ENCODE measurements at places on chromosomes 13 and 19.

GRCh38 chr19:2054763-2055162 is 3.7 kb upstream of the MKNK2 start:
- no peak for DNase-seq

DNA sequence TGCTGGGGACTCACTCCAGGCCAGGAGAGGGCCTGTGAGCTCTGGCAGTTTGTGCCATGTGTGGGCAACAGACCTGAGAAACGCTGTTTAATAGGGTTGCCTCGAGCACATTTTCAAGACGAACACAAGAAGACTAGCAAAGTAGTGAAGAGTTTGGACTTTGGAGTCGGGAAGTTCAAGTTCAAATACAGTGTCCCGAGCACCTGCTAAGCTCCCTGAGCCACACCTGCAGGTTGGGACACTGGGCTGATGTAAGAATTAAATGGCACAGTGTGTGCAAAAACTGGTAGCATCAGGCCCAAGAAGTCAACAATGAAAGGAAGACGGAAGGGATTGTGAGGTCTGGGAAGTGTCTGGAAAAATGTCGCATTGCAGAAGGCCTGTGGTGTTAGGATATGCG is 112.8 kb upstream of the PABPC3 start:
- DNase-seq: no peak

DNA sequence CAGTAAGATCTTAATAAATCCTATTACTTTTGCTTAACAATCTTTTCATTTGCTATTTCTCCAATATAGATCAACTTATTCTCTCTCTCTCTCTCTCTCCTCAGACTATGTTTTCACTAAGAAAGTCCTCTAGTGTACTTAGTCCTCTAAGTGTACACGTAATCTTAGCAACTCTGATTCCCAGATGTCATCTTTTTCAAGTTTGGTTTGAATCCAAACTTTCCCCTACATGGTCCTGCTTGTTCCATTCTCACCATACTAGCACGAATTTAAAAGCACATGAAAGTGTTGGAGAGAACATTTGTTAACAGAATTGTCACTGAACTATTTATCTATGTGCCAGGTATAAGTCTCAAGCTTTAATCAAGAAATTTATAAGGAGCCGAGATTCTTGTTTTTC is 202.9 kb downstream of the SPRY2 start:
- DNase-seq: no peak

- no peak for DNase-seq
Observed at GRCh38 chr13:76663592-76664335, 222.4 kb downstream of the KCTD12 start.

GRCh38 chr19:18220632-18221275 is 5.5 kb downstream of the PDE4C start:
- DNase-seq: no peak

- peak; percentile 96 for DNase-seq
Observed at GRCh38 chr19:18290302-18291018, 9.0 kb upstream of the JUND start.

DNA sequence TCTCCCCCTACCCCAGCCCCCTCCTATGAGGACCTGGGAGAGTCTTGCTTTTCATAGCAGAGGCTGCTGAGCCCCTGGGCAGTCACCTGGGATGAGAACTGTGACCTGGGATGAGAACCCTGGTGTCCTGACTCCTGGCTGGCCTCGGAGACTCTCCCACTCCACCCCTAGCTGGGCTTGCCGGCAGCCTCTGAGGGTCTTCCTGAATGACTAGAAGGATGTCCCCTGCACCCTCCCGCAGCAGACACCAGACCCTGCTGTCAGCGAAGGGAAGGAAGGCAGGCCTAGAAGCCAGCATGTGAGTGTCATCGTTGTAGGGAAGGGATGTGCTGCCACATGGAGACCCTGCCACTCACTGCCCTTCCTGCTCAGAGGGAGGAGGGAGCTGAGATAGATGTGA is 203.4 kb upstream of the ZNF536 start:
- no peak for DNase-seq

GRCh38 chr13:78816154-78816553 is 157.2 kb upstream of the OBI1 start:
- DNase-seq: no peak

DNA sequence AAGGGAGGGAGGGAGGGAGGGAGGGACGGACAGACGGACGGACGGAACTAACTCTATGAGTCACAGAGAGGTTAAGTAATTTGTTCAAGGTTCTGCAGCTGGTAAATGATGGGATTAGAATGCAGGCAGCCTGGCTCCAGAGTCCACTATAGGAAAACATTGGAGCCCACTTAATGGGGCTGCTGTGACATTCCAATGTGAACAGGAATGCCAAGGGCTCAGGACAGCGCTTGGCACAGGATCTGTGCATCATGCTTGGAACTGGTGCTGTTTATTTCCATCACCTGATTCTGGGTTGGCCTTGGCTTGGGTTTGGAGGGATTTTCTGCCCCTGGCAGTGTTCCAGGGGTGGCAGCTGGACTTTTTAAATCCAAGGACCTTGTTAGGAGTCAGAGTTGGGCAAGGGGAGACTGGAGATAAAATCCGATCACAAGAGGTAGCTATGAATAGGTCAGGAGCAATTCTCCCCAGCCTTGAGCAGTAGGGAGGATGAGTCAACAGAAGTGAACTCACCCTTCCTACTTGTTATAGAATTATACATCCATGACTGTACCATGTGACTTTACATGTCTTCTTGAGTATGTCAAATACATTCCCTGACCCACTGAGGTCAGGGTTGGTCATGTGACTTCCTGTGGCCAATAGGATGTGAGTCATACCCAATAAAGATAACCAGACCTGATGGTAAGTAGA is 7.8 kb upstream of the HIF3A start:
- no peak for DNase-seq

DNA sequence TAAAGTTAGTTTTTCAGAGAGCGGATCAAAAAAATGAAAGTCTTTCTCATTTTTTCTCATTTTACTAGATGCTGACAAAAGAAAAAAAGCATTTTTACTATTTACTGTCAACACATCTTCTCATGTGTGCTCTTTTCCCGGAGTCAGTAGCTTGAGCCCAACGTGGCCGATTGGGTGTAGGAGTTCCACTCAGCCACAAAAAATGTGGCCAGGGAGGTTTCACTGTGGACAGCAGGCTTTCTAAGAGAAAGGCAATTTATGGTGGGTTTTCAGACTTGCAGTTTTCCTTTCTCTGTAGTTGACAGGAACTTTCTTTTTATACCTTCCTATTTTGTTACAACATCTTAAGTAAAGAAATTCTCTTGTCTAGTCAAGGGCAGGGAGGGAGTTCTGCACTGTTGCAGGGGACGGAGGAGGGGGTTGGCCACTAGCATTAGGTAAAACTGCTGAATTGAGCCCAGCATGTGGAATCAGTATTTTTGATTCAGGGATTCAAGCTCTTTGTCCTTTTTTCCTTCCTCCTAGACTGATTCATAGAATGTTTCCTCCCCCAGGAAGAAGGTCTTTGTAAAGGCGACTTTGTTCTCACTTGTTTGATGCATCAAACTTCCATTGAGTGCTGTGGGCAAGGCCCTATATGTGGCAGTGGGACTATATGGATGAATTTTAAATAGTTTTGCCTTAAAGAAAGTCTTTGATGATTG is 123.1 kb downstream of the B3GLCT start:
- no peak for DNase-seq

GRCh38 chr13:48873587-48873986 is 102.1 kb upstream of the FNDC3A start:
- no peak for DNase-seq

DNA sequence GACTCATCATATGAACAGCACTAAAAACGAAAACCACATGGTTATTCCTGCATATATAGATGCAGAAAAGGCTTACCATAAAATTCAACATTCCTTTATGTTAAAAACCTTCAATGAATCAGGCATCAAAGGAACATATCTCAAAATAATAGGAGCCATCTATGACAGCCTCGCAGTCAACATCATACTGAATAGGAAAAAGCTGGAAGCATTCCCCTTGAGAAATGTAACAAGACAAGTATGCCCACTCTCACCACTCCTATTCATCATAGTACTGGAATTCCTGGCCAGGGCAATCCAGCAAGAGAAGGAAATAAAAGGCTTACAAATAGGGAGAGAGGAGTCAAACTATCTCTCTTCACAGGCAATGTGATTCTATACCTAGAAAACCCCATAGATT is 179.6 kb upstream of the HTR2A start:
- no peak for DNase-seq

- DNase-seq: no peak
Observed at GRCh38 chr13:65293530-65294198, 1936.5 kb downstream of the PCDH9 start.
